CD4-positive, alpha-beta T cell treated with Interleukin-4 for 1 hour (primary cell): ENCODE measurements at places on chromosomes 7 and 10.
A peak's percentile ranks its signal among the peaks of the same experiment; 100 is the strongest.

- DNase-seq = no peak
These were observed 821 bp downstream of the SLC35B4 start for GRCh38 chr7:134315679-134316538.

DNA sequence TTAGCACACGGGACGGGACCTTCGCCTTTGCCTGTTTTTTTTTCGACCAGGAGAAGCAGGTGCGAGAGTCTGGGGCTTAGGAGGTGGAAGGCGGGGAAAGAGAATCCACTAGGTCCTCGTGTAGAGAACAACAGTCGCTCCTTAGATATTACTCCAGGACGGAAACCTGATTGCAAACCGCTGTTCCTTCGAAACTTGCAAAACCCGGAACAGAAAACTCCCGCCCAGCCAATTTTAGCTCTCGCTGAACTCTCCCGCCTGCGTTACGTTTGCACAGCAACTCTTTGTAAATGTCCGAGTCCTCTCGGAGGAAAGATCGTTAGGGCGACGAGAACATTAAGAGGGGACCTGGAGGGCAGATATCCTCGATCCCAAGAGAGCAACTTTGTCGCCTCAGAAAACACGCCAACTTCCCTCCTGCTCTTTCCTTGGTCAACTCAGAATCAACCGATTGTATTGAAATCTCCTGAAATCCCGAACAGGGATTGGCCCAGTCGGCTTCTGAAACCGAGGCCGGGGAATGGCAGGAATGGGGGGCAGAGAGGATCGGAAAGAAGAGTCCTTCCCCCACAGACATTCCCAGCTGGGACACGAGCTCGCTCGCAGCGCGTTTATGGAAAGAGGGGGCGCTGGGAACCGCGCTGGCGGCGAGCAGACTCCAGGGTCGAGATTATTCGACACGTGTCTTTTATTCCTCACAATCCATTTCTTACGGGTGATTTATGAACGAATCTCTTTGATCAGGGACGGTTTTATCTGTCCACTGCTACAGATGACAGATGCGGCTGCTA is 9.9 kb downstream of the TWIST1 start:
- DNase-seq = no peak

DNA sequence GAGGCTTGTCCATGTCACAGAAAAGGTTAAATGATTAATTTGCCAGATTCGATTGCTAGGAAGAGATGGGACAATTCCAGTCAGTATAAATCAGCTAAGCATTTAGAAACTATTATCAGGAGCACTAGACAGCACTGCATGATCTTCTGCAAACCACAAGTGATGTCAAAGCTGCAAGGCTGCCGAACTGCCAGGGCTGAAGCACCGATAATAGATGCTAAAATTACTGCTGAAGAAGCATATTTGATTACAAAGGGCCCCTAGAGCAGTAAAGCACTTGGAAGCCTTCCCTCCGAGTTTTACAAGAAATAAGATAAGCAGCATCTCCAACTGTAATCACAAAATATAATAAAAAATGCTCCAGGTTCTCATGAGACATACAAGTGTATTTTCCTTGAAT is 40.6 kb downstream of the RNLS start:
- no peak for DNase-seq

GRCh38 chr7:142880876-142881505 is 4.6 kb downstream of the TRPV6 start:
- DNase-seq = peak; percentile 54

DNA sequence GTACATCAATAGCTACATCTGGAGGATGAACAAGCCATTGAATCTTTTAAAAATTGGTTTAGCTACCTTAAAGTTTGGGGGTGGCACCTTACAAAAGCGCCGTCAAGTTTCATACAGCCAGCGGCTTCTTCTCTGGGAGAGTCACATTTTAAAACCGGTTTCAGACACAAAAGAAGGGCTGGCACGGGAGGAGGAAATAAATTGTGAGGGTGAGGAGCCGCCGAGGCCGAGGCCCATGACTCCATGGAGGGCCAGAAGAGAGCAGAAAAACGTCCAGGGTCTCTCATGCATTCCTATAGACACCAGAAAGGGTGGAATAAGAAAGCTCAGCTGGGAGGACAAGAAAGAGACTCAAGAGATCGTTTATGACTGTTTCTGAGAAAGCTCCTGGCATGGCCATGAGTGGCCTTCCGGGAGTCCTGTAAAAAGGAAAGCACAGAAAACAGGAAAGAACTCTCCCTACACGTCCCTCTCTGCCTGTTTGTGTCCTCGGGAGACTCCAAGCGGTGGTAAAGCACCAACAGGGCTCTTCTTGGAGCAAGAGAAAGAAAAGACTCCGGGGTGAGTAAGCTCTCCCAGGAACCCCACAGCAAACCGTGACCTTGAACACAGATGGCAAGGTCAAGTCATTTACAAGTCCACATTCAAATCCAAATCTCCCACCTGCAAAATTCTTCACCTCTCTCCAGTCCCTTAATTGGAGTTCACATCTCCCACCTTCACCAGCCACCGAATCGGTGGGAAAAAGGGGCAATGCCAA is 1.8 kb downstream of the FRAT2 start:
- DNase-seq = no peak

GRCh38 chr10:46233181-46233580 is 53.6 kb upstream of the ANTXRL start:
- no peak for DNase-seq

DNA sequence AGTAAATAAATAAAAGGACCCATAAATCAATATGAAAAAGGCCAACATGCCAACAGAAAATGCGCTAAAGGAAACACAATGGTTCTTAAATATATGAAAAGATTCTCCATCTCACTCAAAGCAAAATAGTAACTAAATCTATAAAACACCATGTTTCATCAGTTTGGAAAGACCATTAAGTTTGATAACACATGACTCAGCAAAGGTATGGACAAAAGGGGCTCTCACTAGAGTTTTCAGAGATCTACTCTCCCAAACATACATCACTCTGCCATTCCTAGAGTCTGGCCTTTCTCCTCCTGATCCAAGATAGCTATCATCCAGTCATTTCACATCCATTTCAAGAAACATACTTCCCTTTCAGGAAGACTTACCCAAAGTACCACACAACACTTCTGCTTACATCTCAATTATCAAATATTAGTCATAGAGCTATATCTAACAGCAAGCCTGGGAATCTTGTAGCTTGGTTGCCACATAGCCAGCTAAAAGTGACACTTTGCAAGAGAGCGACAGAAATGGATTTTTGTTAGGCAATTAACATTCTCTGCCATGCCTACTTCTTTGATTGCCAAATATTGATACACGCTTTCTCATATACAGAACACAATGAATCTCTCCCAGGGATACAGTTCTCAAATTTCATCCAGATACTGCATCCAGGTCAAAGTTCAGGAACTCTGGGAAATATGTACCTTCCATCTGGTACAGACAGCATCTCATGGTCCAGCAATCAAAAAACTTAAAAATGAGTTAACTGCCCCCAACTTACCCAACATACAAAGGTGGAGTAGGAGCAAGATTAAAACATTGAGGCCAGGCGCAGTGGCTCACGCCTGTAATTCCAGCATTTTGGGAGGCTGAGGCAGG is 28.8 kb downstream of the TOMM7 start:
- no peak for DNase-seq

- DNase-seq = no peak
These were observed 1085.4 kb upstream of the SORCS1 start for GRCh38 chr10:108249940-108250339.

- DNase-seq = no peak
These were observed 192.7 kb upstream of the VWC2 start for GRCh38 chr7:49580761-49581160.

- DNase-seq = no peak
These were observed 67.8 kb downstream of the FRMPD2 start for GRCh38 chr10:48206482-48207250.

DNA sequence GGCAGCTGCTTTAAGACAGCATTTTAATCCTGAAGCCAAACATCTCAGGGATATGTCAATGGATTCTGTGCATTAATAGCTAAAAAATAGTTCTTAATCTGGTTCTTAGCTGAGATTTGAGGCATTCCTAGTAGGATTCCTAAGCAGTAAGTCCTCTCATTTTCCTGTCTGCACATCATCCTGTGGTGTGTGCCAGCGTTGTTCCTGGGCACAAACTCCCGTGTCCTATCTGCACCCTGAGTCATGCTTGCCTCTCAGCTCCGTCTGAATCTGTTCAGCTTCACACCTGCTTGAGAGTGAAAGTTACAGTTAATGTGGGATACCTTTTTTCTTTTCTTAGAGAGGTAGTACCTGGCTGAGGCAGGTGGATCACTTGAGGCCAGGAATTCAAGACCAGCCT is 19.5 kb downstream of the BAG3 start:
- DNase-seq = no peak

DNA sequence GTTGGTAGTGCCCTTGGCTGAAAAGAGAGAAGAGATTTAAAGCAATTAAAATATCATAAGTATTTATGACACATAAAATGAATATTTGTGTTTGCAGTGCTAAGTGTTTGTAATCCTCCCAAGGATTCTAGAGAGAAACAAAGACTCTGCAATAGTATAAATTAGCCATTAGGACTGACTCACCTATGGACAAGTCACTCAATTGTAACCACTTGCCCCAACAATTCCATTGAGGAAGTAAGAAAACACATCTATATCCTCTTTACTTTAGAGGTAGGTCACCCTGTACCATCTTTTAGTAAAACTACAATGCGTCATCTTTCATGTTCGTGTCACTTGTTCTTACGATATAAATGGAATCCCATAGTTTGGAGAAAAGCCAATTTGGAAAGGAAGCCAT is 85.7 kb upstream of the INHBA start:
- no peak for DNase-seq

GRCh38 chr10:116766837-116767634 is 24.7 kb upstream of the HSPA12A start:
- DNase-seq = no peak

DNA sequence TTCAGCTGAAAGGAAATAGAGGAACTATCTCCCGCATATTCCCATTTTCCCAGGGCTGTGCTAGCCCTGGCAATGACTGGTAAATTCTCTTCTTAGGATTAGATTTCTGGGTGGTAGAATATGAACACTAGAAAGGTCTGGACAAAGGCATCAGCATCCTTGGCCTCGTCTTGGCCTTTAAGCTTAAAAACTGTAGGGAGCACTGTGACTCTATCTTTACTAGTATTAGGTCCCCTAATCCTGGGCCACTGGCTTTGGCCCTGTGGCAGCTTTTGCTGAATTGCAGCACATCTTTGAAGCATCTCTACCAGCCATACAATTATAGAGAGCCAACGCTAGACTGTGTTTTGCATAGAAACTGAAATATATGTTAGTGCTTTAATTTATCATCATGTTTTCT is 41.5 kb upstream of the EBLN1 start:
- peak; percentile 17 for DNase-seq

DNA sequence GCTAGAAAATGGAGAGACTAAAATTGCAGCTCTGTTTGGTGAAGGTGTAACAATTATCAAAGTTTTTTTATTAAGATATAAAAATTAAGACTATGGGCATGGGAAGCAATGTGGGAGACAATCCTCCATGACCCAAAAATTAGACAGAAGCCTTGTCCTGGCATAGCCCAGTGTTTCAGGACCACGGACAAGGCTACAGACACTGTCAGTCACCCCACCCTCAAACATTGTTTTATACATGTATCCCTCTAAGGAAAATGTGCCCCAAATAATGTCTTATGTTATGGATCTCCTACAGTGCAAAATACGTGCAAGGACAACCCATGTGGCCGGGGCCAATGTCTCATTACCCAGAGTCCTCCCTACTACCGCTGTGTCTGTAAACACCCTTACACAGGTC is 24.0 kb downstream of the HABP2 start:
- DNase-seq = no peak

DNA sequence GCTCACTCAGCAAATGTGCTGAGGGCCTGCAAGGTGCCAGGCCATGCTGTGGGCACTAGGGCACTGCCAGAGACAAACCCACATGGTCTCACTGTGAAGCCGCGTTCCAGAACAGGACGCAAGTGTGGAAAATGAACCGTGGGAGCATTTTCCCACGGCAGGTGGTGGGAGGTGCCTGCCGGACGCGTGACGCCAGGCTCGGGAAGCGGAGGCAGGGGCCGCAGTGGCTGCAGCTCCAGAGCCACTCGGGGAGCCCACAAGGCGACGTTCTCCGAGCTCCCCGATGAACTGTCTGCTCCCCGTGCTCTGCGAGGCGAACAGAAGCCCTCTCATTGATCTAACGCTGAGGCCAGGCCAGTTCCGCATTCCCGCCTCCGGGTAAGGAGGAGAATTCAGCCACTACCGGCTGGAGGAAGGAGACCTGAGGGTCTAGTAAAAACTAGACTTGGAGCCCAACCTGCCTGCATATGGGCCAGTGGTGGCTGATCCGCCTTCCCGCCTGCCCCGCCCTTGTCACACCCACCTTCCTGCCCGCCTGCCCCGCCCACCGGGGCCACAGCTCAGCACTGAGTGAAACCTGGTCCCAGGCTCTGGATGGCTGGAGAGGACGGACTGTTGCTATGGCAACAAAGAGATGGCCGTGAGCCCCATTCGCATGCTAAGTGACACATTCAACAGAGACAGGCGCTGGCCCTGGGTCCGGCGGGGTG is 13.1 kb downstream of the ADGRA1 start:
- no peak for DNase-seq

DNA sequence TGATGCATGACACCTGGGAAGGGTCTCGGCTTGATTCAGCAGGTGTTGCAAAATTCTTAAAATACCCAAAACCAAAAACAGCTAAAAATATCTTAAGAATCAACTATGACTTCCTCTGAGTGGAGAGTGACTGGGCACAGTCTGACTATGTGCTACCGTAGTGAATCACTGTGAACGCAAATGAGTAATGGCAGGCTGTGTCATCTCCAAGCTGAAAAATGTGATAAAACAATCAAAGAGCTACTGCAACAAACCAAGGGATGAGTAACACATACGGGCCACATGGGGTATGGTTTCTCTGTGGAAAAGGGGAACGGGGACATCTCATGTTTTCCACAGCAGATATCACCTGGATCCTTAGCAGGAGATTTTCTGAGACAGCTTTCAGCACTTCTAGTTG is 127.5 kb downstream of the ABCA13 start:
- DNase-seq = no peak

DNA sequence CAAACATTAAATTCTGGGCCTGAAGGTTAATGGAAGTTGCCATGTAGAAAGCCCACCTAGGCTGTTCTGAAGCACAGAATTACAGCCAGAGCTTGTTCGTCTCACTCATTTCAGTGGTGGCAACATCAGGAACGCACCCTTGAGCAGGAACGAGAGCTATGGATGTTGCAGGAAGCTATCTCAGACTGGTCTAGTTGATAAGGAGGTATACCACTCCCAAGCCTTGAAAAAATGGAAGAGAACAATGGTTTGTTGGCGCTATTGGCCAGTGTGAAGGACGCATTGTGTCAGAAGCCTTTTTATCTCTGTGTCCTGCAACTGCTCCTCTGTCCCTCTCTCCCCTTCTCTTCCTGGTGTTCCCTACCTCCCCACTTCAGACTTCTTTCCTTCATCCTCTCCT is 60.9 kb upstream of the RAPGEF5 start:
- DNase-seq = no peak

DNA sequence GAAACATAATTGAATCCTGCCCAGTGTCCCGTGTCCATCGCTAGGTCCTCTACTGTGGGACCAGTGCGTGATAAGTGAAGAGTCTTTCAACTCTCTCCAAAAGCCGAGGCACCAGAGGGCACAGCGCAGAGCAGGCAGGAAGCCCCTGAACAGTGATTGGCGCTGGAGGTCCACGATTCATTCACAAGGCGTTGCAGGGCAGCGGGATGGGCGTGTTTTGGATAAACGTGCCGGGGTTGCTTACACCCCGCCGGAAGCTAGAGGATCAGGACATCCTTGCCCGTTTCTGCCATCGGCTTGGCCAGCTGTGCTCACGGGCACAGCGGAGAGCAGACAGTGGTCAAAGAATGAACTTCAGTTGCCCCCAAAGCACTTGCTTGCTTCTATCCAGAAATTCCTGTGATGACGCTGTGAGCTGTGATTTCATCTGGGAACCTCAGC is 86.0 kb upstream of the PFKP start:
- DNase-seq = no peak
